RCC 7860 (cell line): ENCODE measurements at places on chromosomes 12 and 14.

GRCh38 chr12:85659754-85660530 is 176.3 kb downstream of the RASSF9 start:
- no peak for DNase-seq

GRCh38 chr14:99262977-99263448 is 9.0 kb downstream of the BCL11B start:
- no peak for DNase-seq

DNA sequence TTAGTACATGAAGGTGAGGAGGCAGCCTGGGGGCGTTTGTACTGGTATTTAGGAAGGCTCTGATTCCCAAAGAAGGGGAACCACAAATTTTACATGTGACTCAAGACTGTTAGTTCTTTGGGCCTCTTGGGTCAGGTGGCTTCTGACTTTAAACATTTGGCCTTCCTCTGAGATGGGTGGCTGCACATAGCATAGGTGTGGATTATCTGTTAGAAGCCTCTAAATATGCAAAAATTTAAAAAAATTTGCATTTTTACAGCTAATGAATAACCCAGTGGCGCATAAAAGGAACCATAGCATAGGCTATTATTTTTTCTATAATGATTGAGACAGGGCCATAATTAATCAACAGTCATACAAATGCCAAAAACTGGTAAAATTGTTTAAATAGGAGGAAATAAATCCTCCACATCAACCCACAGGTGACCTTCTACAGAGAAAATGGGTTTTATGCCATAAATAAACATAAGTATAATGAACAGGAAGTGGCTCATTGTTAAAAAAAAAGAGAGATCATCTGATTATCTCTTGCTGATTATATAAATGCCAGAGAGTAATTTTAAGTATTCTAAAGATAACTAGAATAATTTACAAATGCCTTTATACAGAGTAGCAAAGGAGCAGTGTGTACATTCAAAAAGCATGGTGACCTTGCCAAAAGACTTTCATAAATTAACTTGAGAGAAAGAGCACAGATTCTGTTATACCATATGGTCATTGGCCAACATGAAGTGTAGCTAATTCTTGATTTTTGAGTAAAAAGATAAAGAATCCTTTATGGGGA is 284.2 kb upstream of the ATP2B1 start:
- DNase-seq = no peak

DNA sequence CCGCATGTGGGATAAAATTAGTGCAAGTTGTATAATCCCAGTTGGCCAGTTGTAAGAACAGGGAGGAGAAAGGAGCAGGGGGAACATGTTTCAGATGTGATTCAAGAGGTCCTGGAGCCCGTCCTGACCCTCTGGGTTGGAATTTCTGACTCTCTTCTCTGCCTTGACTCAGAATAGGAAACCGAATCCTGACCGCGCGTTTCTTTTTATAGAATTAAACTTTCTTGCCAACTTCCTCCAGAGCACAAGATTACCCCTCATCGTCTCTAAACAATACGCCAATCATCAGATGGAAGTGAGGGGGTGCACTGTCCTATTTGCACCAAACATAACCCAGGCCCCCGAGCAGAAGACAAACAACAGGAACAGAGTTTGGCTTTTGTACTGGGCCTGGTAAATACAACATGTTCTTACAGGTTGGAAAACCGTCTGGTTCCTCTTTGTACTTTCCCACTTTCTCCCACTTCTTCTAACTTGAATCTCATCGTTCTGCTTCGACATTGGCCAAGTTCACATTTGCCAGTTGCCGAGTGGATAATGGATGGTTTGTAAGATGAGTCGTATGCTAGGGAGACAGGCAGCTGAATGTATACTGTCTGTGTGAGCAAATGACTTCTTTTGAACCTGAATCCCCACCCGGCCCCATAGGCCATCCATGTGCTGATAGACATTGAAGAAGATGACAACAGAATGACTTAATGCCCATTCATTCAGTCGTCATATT is 42.6 kb upstream of the MED13L start:
- DNase-seq = no peak

GRCh38 chr12:100248886-100249285 is 18.0 kb downstream of the DEPDC4 start:
- DNase-seq = no peak
